GM12891 (cell line): ENCODE measurements at places on chromosomes 3 and 15.

GRCh38 chr3:116037954-116038911, 407.1 kb downstream of the LSAMP start:
- peak; percentile 27 for DNase-seq

DNA sequence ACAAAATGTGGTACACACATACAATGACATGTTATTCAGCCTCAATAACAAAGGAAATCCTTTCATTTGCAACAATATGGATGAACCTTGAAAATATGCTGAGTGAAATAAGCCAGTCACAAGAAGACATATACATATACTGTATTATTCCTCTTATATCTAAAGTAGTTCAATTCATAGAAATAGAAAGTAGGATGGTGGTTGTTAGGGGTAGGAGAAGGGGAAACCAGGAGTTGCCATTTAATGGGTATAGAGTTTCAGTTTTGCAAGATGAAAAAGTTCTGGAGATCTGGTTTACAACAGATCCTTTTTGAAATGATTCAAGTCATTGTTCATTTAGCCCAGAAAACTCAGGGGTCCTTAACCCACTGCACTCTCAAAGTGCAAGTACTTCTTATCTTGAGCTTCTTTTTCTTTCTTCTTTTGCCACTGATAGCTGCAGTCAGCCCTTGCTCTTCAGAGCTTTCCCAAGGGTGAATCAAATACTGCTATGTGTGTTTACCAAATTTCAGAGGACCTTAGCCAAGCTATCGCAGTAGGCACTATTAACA, 208.0 kb upstream of the EOMES start:
- no peak for DNase-seq

DNA sequence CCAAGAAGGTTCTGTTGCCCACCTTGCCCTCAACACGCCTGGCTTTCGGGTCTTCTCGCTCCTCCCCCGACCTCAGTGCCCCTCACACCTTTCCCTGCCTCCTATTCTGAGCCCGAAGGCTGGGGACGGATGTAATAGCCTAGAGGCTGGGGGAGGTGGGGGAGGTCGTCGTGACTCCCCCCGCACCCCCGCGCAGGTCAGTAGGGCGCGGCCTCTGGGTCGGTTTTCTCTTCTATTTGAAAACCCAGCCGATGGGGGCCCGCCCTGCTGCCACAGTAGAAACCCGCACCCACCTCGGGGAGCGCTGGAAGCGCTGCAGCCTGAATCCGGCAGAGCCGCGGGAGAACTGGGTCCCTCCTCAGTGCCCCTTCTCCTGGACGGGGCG, 1.0 kb upstream of the RBPMS2 start:
- DNase-seq, result no peak

DNA sequence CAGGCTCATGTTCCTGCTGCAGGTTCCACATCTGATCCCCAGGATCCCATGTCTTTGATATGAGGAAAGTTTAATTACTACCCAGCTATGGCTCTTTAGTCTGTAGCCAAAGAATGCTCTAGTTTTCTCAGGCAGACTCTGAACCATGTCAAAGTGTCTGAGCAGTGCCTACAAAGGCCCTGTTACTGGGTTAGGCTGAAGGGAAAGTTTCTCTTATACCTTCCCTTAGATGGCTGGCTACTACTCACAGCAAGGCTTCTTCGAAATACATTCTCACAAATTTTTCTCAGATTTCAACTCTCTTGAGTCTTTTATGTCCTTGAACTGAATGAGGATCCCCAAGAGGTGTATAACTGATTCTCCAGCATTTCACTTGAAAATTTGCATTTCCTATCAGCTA, 102.4 kb downstream of the NR1D2 start:
- no peak for DNase-seq

- DNase-seq, result no peak
Observed at GRCh38 chr15:82571722-82572222, 31.5 kb upstream of the RPS17 start.

DNA sequence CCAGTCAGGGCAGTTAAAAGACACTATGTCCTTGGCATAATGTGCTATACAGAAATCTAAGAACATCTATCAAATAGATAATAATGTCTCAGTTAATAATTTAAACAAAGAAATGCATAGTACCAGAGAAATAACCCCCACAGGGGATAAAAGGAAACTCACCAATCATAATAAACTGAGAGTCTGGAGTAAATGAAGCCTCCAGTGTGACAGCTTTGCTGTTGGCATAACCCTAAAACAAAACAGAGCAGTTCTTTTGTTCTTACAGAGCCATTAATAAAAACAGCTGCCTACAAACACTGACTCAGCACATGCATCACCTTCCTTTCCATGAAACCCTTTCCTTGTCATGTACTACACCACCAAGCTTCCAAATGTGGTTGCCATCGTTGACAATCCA, 13.5 kb downstream of the PPM1M start:
- no peak for DNase-seq

DNA sequence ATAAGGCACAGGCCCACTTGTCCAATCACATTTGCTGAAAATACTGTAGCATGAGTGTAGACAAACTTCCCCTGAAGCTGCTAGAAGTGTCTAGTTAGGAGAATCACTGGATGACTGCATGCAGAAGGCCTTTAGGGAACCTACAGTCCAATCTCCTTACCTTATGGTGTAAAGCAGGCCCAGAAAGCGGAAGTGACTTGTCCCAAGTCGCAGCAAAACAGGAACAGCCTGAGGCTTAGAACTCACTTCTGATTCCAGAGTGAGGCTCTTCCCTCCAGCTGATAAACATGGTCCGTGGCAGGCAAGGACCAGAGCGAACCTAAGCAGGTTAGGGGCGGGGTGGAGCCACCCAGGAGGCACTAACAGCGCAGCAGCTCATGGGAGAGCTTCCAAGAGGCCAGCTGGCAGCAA, 2.5 kb downstream of the GRAMD2A start:
- DNase-seq, result no peak

GRCh38 chr15:70200511-70201424, 103.1 kb upstream of the TLE3 start:
- DNase-seq, result no peak

GRCh38 chr3:15636028-15636709, 34.6 kb downstream of the BTD start:
- no peak for DNase-seq

DNA sequence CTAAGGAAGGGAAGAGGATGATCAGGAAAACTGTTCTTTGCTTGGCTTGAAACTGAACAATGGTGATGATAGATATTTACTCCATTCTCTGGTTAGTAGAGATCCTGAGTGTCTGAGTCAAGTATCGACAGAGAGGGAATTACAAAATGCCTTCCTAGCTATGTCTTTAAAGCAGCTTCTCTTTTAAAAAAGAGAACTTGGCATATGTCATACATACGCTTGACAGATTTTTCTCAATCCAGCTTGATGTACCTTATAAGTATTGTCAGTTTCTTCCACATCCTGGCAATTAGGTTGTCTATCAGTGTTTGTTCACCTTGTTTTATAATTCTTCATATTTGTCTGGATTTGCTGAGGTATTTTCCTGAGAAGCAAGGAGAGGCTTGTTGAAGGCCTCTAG, 5.0 kb upstream of the EPHB1 start:
- DNase-seq, result no peak

DNA sequence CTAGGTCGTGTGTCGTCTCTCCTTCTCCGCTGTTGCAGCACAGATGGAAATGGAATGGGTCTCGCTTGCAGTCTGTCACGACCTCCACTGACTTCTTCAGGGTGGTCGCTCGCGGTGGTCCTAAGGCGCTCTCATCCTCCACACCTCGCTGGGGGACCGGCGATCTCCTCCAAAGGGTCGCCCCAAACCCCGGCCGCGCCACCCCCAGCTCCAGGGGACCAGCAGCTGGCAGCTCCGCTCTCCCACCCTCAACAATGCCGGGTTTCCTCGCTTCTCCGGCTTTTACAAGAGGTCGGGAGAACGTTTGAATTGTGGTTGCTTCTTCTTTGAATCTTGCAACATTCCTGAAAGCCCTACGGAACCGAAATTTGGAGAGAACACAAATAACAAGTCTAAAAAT, 25.9 kb downstream of the SERP1 start:
- no peak for DNase-seq

DNA sequence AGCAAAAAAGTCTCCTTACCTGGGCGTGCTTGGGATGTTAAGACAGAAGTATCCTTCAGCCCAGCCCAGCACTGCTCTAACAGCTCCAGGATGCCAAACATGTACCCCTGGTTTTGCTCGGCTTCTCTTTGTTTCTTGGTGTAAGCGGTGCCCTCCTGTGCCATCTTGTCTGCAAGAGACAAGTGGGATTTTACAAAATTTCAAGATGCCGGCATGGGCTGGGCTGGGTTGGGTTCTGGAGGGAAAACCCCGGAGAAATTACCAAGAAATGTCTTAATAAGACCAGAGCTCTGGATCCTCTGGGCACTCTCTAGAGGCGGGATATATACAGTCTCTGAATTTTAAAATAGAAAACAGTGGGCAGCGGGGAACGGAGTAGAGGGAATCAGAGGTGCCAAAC, 4.6 kb upstream of the SOX14 start:
- no peak for DNase-seq

GRCh38 chr15:31125061-31125460, 23.5 kb upstream of the TRPM1 start:
- DNase-seq, result no peak

GRCh38 chr3:65988411-65989180, 50.1 kb downstream of the MAGI1 start:
- no peak for DNase-seq

DNA sequence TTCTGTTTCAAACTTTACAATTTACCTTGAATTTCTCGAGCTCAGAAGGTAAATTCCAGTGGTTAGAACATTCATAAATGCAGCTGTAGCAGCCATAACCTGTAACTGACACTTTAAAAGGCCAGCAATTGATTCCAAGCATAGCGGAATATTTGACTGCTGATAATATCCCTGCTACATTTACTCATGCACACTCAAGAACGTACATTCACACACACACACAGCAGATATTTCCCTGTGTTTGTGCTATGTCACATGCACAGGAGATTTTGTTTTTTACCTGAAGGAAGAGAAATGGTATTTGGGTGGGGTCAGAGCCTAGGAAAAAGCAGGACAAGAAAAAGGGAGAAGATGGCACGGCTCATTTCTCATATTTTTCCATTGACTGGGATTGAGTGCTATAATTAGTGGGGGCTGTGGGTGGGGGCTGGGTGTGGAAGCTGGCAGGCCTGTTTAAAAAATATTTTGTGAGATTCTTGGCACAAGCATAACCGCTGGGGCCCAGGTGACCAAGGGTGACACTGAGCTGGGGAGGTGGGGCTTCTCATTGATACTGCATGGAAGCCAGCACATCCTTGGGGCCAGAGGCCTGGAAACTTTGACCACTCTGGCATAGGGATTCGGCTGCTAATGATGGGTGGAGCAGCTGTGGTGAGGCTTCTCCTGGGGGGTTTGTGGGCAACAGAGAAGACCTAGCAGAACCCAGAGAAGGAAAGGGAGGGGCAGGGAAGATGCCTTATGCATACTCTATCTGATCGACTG, 88.9 kb upstream of the TPRG1 start:
- DNase-seq, result no peak

DNA sequence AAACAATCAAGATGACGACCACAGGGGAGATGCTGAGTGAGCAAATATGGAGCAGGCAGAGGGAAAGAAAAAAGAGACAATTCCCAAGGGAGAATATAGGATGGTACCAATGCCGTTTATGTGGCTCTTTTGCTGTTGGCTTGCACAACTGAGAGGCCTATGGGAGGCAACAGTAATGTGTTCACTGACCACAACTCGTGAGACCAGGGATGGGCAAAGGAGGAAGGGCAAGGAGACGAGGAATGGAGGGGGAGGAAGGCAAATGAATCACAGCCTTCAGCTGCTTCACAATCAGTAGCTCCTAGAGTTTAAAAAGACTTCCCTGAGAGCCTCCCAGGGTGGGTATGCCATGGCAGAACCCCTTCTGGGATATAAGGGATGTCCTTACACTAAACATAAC, 131.5 kb downstream of the SLC9A9 start:
- DNase-seq, result no peak

GRCh38 chr3:139301654-139302053, 42.2 kb upstream of the MRPS22 start:
- DNase-seq, result no peak

DNA sequence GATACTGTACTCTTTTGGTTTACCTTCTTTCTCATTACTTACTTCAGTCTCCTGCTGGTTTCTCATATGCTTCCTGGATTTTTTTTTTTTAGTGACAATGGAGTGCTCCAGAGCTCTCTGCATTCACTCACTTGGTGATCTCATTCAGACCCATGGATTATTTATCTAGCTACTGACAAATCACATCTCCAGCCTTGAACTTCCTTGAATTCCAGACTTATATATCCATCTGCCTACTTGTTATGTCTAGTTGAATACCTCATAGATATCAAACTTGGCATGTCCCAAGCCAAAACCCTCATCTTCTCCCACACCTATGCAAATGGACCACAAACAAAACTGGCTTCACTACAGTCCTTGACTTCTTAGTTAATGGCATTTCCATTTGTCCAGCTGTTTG, 234.7 kb upstream of the ZPLD1 start:
- no peak for DNase-seq

DNA sequence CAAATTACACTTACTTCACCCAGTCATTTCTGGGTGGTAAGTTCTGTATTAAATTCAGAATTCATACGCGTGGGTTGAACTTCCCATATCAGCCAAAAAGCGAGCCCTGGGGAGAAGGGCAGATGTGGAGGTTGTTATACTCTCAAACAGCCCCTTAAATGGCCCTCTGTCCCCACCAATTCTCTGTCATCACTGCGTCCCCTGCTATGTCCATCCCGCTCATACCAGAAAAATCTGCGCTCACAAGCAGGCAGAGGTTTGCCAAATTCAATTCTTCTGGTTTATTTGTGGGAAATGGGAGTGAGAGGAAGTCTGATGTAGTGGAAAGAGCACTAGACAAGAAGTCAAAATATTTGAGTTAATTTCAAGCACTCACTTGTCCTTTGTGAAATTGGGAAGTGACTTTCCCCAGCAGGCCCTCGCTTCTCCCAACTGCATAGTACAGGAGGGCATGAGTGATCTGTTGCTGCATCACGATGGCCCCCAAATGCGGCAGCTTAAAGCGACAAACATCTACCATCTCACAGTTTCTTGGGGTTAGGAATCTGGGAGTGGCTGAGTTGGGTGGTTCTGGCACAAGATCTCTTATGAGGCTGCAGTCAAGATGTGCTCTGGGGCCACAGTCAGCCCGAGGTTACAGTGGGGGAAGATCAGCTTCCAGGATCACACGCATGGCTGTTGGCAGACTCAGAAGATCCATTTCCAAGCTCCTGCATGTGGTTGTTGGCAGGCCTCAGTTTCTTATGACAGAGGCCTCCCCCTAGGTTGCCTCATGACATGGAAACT, 67.7 kb downstream of the CPN2 start:
- no peak for DNase-seq
